GM03348 (cell line): ENCODE measurements at places on chromosomes 4 and X.

- no peak for DNase-seq
Measured at GRCh38 chr4:118753096-118753495, 67.9 kb downstream of the METTL14 start.

GRCh38 chr4:102819588-102820365, 7.6 kb downstream of the UBE2D3 start:
- no peak for DNase-seq

GRCh38 chr4:76558396-76559235, 123.6 kb downstream of the SHROOM3 start:
- peak; percentile 16 for DNase-seq

DNA sequence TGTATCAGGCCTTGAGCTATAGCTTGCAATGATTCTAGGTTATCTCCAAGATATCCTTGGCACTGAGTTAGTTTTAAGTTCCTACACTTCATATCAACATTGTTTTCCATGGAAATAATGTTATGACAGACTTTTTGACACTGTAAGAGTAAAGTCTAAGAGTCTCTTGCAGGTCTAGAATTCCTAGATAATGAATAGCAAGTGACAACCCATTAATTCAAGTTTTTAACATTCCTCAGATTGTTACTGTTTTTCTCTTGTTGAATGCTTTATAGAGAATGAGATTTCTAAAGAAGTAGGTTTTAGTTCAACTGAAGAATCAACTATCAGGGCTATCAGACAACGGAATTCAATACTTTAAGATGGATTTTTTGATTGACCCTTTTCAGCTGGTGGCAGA, 276.1 kb downstream of the PPP3CA start:
- DNase-seq, result peak; percentile 5

- DNase-seq, result no peak
Measured at GRCh38 chr4:123675567-123675966, 279.0 kb downstream of the SPRY1 start.

DNA sequence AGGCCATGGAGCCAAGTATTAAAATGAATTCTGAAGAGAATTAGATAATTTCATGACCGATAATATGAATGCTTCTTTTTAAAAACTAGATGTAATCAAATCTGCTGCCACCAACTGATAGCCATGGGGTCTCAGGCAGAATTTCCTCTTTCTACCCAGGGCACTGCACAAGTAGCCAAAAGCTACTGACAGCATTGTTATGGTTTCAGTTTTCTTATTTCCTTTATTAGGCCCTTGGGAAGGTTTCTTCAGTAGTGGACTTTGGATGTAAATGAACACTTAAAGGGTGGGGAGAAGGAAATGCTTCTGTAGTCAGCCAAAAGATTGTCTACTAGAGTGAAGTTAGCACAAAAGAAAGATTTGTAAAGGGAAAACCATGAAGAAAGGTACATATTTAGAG, 686.0 kb downstream of the ADGRL3 start:
- no peak for DNase-seq

DNA sequence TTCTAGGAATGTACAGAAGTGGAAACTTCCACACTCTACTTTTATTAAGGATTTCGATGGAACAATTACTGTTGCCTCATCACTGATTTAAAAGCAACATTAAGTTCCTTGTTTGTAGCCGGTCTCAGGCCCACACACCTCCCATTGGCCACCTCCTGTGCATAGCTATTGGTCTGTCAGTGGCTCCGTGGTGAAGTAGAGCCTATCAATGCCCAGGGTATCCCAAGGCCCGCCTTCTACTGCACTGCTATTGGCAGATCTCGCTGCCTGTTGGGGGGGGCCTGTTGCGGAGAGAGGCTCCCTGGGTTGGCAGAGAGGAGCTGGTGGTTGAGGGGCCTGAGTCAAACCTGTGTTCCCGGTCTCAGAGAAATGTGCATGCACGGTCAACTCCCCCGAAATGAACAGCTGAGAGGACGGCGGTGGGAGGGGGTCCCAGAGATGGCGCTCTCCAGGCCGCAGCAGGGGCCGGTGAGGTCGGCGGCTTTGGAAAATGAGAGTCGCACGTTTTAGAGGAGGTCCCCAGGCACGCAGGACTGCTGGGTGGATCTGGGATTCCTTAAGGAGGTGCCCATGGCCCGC, 4.9 kb upstream of the ARAF start:
- peak; percentile 89 for DNase-seq

- DNase-seq, result no peak
Measured at GRCh38 chr4:174999407-174999806, 81.2 kb downstream of the ADAM29 start.

- no peak for DNase-seq
Measured at GRCh38 chr4:89413518-89413917, 105.9 kb upstream of the GPRIN3 start.

GRCh38 chr4:104973708-104974107, 173.0 kb upstream of the TET2 start:
- no peak for DNase-seq

DNA sequence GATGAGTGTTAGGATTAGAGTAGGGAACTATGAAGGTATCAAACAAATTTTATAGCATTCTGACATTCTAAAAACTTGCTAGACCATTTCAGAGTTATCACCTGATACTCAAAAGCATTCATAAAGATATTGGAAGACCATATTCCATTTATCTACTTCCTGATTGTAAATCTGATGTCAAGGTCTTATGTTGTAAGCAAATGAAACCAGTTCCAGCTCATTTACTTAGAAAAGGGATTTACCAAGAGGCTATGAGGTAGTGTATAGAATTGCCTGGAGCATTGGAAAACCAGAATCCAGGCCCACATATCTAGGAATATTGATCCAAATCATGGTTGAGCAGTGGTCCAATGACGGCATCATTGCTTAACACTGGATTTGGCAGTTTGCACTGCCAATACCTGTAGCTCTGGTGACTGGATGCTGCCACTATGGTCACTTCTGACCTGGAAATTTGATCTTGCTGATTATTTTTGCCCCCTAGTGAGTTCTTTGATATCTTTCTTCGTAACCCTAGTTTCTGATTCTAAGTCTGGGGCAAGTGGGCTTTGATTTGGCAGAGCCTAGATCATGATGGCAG, 25.4 kb downstream of the ARFIP1 start:
- no peak for DNase-seq

- DNase-seq, result no peak
Measured at GRCh38 chrX:3738509-3738908, 25.1 kb upstream of the PRKX start.

DNA sequence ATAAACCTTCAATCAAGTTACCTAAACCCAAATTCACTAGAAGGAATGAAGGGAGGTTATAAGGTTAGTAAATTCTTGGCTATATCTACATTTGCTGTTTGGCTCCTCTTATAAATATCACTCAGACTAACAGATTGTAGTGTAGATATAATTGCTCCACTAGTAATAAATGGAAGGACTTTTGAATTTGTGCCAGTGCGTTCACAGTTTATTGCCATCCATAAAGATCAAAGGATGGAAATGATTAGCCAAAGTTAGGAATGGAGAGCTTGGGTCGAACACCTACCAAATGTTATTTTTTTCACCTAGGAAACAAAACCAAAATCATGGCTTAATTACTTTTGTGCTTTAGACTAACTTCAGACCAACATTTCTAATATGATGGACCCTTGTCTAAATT, 9.2 kb downstream of the DTHD1 start:
- DNase-seq, result no peak

DNA sequence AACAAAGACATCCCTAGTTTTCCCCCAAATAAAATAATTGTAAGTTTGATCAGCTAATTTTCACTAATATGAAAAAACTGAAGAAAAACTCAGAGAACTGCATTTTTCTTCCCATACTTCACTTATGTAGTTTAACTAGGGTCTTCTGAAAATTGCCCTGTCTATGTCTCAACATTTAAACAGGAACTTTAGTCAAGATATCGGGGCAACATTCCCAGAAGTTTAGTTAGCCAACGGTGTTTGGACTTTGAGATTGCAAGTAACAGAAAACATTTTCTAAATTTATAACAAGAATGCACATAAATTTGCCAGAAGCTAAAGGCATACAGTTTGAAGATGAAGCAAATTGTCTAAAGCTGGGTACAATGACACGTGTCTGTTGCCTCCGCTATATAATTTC, 201.1 kb downstream of the ARAP2 start:
- DNase-seq, result no peak

DNA sequence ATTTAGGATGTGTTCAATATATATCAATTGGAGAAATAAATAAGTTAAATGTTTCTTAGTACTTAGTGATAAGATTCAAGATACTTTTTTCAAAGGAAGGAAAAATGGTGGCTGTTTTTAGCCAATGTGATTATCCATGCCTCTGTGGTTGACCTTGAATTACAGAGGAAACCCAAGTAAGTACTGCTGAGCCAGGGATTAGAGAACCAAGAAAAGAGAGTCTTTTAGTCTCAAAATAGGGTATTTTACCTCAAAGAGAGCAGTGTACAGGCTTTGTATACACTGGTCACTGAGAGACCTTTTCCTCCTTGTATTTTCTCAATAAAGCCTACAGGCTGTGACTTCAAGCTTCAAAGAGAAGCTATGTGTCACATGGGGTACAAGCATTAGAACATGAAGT, 1075.3 kb downstream of the ADGRL3 start:
- DNase-seq, result no peak

- DNase-seq, result no peak
Measured at GRCh38 chr4:140222171-140222570, 68.2 kb upstream of the MAML3 start.

GRCh38 chr4:138702190-138702824, 313.3 kb upstream of the NOCT start:
- DNase-seq, result no peak

- no peak for DNase-seq
Measured at GRCh38 chrX:109268340-109268739, 213.5 kb downstream of the GUCY2F start.

- DNase-seq, result no peak
Measured at GRCh38 chrX:38732866-38733265, 68.4 kb upstream of the MID1IP1 start.

DNA sequence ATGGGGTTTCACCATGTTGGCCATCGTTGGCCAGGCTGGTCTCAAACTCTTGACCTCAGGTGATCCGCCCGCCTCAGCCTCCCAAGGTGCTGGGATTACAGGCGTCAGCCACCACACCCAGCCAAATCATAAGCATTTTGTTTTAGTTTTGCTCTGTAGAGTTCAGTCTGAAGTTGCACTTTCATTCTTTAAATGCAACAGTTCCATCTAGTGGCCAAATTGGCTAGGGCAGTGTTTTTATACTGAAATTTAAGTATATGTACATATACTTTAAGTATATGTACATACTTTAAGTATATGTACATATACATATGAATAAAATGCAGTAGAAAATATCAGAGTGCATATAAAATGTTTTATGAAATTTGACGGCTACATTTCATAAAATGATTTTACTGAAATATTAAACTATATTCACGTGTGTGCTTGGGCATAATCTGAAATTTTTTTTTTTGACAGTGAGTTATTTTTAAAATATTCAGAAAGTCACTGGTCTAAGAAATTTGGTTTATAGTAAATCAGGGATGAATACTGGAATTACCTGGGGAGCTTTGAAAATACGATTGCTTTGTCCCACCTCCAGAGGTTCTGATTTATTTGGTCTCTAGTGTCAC, 145.5 kb downstream of the NWD2 start:
- DNase-seq, result peak; percentile 51

- DNase-seq, result no peak
Measured at GRCh38 chr4:6324461-6324998, 54.9 kb downstream of the WFS1 start.

GRCh38 chrX:2251211-2251610, 249.6 kb downstream of the DHRSX start:
- no peak for DNase-seq

GRCh38 chrX:50497114-50497513, 26.5 kb upstream of the DGKK start:
- no peak for DNase-seq

- no peak for DNase-seq
Measured at GRCh38 chr4:101787701-101788316, 2.7 kb upstream of the BANK1 start.

DNA sequence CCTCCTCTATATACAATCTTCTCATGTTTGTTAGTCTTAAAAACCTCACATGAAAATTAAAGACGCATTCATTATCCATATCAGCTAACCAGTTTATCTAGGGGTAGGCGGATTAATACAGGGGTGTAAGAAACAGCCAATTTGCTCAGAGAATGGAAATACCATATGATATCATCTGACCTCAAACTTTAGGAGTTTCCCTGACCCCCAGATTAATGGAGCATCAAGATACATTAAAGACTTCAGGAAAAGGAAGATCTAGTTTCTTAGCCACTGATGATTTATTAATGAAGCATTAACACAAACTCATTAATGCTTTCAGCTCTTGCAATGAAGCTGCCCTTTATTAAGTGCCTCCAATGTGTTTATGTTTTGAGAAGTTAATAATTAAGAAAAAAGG, 67.5 kb downstream of the CAMK2D start:
- no peak for DNase-seq

DNA sequence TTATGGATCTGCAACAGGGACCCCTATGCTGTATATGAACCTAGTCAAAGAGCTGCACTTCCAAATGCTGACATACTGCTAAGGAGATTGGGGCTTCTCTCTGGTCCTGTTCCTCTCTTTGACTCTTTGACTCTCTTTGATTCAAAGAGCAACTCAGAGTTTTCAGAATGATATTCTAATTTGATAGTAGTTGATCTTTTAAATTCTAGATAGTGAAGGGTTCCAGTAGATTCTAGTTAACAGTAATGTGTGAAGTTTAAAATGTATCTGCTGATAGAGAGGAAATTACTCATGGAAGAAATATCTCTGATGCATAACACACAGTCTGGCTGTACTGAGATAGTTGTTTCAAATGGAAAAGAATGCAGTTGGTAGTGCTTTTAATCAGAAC, 239.1 kb downstream of the RASL11B start:
- peak; percentile 56 for DNase-seq

DNA sequence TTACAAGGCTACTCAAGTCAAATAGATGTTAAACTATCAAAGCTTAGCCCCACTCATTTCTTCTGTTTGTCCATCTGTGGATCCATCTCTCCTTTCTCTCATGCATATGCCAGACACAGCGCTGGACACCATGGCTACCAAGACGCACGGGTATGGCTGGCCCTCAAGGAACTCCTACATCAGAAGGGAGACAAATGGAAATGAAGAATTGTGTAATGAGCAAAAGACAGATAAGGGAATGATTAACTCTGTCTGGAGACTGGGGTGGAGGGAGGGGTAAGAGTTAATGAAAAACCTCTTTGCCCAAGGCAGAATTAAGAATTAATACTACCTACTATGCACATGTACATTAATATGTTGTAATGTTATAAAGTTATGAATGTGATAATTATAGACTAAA, 88.1 kb downstream of the MGST2 start:
- DNase-seq, result no peak

DNA sequence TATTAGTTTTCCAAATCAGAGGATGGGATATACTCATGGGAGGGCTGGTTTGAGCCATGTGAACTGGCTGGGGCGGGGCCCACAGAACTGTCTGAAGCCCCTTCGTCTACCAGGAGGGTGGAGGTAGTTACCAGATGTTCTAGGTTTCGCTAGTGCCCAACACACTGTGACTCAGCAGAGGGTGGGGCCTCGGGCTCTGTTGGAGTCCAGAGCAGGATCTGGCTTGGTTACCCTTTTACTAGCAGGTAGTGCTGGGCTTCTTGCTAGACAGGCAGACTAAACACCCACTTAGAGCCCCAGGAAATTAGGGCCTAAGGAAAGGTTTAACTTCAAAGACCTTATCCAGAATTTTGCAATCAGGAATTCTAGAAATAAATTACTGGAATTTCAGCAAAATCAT, 56.2 kb upstream of the CHRDL1 start:
- DNase-seq, result peak; percentile 29
